ENCODE measurements at places on chromosomes 16 and 17.

- DNase-seq: no peak
These were observed 18.2 kb downstream of the IGSF6 start for GRCh38 chr16:21634216-21634615.

- peak; percentile 4 for DNase-seq
These were observed 11.5 kb downstream of the TAC4 start for GRCh38 chr17:49836111-49837030.

DNA sequence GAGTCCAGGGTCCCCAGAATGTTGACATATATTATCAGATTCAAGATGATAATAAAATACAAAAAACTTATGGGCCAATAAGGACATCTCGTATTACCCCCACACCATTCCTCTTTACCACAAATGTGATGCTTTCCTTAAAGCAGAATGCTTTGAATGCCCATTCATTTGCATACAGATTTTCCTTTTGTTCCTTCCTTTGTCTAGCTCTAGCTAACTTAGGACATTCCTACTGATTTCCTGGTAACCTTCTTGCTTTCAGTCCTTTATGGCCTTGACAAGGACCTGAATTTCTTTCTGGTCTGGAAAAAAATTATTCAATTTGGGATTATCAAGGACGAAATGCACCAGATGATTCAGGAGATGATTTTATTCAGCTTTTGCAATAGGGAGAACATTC is 304.0 kb downstream of the TMEM114 start:
- DNase-seq: no peak

DNA sequence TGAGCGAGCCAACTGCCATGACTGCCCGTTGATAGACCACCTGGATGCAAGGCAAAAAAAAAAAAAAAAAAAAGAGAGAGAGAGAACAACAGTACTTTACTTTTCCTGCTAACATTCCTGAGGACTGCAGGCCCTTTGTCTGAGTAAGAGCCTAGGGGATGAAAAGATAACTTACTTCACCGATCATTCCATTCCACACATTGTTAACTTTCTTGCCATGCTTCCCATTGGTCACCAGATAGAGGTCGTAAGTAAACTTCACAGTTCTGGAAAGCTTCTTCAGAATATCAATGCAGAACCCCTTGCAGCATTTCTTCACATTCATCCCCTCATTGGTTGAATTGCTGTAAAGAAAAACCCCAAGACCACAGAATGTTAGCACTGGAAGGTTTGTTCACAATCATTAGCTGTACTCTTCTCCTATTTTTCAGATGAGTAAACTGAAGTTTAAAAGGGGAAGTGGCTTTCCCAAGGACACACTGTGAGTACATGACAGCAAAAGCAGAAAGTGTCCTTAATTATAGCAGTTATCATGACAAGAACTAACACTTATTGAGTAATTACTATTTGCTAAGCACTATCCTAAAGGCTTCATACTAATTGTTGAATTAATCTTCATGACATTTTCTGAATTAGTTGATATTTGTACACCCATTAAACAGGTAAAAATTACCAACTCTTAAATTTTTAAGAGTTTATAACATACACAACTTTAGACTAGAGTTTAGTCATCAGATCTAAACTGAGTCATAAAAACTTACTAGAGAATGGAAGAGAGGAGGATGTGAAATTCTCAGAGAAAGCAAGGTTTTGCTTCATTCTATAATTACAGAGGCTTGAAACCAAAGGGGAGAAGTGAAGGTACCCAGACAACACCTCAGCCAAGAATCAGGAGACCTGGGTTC is 341.2 kb downstream of the GRIN2A start:
- DNase-seq: no peak

DNA sequence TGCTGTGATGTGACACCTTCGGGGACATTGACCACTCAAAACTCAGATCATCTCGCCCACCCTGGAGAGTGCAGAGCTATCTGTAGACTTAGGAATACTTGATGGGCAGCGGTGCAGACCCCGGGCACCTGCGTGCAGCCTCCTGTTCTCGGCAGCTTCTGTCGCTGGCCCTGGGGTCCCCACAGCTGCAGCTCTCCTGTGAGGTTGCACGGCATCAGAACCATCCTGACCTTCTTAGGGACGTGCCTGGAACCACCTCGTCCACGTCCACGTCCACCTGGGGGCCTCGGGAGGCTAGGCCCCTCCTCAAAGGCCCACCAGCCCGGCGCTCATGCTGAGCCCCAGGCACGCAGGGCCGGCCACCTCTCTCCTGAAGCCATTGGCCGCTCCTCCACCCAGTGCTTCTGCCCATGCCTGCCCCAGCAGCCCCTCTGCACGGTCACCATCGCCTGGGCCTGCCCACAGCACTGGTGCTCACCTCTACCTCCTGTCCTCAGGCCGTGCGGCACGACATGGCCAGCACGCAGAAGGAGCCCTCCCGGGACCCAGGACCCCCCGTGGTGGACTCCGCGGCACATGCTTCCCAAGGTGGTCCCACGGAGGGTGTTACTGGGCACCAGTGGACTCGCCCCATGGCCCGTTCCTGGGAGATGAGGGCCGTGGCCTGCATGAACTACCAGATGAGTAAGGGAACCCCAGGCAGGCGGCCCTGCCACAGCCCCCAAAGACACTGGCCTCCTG is 2.3 kb upstream of the WFIKKN1 start:
- DNase-seq: no peak

DNA sequence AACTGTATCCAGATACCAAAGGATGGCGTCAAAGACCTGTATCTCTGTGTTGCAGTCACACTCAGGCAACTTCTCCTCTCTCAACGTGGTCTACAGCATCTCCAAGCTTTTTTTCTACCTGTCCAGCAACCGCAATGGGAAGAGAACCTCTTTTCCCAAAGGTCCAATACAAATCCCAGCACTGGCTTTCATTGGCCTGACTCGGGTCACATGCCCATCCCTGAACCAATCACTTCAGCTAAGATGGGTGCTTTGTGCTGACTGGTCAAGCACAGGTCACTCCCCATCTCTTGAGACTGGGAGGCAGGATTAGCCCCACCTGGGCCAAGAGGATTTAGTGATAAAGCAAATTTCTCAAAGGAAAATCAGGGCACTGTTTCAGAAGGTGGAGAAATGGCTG is 71.2 kb upstream of the C16orf82 start:
- no peak for DNase-seq

All from DMS153 (cell line).